ENCODE measurements at places on chromosomes 7 and 10.

- ATAC-seq: no peak
These were observed 21.8 kb upstream of the MRC1 start for GRCh38 chr10:17787087-17787961.

DNA sequence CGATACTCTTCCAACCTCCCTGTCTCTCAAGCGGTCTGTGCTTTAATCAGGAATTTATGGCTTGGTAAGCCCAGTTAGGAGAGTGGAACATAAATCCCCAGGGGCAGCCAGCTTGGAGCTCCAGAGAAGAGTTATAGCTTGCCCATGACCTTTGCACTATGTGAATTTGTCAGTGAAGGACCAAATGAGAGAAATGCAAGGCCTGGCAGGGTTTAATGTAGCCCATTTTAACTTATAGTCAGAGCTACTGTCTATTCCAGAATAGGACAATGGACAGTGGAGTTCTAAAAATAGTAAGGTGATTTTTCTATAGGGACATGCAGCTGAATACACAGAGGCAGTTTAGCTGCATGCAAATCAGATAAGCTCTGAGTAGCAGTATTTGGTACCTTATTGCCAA lies 142.6 kb upstream of the CAV2 start:
- ATAC-seq: no peak

DNA sequence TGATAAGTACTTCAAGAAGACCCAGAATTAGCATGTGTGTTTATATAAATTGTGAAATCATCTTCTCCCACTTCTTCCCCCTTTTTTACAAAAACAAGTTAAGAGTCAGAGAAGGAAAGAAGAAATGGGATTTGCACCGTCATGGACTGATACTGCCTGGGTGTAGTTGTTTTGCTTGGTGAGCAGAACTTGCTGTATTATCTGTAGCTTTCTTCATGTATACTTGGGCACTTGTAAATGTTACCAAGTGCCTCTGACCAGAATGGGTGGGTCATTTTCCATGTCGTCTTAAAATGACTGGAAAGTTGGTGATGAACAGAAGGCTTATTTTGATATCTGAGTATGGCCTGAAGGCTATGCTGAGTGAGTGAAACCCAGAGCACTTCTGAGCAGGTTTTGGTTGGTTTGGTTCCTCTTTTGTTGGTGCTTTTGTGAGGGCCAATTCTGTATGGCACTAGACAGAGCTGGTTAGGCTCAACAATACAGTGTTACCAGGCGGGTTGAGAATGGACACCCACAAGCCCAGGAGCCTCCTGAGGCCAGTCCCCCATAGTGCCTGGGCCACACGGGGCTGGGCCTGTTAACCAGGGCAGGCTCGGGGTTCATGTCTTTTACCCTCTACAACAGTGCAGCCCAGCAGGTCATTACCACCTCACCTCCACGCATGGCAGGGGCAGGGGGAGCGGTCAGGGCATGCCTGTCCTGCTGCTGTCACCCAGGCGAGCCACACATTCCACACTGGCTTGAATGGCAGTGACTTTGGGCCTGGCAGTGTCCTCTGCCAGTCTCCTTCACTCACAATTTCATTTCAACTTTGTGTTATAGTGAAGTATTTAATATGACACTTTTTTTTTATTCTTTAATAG lies 115.1 kb downstream of the CCNY start:
- peak; percentile 59 for ATAC-seq

GRCh38 chr7:112383671-112384417 lies 66.4 kb upstream of the IFRD1 start:
- no peak for ATAC-seq

GRCh38 chr10:123512901-123513775 lies 153.0 kb upstream of the GPR26 start:
- no peak for ATAC-seq

DNA sequence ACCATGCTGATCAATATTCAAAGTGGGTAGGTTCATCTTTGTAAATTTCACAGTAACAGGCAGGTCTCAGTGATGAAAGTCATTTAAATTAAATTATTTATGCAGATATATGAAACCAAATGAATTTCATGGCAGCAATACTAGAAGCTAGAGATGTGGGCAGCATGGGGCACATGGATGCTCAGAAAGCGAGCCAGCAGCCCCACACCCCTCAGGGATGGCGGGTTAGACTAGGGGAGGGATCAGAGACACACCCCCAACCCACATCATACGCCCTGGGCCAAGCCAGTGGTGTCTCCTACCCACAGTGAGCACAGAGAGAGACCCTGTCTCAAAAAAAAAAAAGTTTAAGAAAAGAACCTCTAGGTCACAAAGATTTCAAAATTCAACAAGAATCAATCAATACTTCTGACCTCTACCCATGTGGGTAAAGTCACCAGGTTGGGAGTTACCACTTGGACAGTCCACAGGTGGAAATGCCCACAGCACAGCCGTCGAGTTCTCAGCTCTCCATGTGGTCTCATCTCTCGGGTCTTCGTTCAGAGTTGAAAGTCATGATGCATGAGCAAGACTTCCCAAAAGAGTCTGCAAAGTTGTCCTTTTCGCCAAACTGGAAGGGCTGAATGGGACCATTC lies 79.3 kb upstream of the PPP2R2D start:
- no peak for ATAC-seq

DNA sequence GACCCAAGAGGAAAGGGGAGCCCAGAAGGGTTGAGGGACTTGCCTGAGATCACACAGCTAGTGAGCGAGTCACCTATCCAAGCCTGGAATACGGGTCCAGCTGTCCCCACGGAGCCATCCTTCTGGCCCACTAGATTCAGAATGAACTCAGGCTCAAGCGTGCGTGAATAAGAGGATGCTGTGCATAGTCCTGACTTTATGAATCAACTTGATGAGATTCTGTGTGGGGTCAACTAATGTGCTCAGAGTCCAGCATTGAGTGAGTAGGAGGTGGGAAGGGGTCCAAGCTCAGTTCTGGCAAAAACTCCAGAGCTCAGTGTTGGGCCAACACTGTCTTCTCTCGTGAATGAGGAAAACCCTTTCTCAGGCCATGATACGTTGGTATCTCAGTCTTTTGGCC lies 41.4 kb downstream of the CAMK1D start:
- ATAC-seq: no peak

- no peak for ATAC-seq
These were observed 87.9 kb downstream of the PAXIP1 start for GRCh38 chr7:154914996-154915380.

DNA sequence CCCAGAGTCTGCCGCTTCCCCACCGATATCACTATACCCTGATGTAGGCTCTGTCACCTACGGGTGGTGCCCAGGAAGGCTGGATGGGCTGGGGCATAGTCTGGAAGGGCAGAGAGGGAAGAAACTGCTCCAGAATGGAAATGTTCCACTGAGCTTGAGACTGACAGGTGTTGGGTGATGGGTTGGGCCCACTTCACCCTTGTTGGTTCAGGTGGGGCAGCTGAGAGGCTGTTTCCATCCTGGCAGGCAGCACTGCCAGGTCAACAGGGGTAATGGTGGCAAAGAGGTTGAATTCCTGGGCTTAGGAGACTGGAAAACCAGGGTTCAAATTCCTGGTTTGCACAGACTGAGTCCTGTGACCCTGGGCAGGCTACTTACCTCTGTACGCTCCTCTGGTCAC lies 28.5 kb upstream of the FRAT2 start:
- no peak for ATAC-seq

DNA sequence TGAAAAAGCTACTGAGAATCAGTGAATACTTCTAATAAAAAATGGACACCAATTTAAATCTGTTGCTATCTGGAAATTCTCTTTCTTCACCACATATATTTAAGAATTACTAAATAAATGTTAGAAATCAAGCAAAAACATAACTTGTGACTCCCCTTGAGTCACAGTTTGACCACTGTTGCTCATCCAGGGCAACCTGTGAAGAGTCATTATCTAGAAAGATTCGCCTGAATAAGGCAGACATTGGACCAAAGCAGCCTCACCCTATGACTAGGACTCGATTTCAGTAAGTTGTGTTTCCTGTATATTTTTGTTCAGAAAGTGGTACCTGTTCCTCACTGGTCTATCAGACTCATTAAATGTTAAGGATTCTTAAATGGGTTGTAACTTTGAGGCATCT lies 572.4 kb downstream of the ATRNL1 start:
- ATAC-seq: no peak

DNA sequence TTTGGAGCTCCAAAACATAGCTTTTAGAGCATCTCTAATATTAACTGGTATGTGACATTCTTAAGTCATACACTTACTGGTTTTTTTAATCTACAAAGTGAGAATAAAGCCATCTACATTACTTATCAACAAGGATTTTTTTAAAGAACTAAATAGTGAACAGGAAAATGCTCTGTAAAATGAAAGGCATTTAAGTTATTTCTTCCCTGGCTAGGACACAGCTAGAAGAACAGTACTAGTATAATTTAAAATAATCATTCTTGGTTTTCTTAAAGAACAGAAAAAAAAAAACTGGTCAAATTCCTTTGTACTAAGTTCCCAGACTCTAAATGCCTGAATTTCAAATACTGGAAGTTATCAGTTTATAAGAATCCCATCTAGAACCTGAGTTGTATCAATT lies 139.5 kb downstream of the SRPK2 start:
- ATAC-seq: no peak

DNA sequence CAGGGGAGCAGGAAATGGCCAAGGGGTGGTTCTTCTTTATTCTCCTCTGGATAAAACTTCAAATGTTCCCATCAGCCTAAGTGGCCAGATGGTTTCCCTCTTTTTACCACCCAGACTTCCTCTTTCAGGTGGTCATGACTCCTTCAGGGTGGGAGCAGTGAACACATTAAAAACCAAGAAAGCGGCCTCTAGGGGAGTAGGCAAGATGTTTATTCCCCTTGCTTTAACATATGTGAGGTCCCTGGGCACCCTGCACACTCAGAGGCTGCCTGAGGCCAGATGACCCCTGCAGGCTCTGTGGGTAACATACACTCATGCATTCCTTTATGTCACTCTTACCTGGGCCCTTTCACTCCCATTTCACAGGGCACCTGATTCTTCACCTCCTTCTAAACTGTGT lies 357.4 kb downstream of the ABCA13 start:
- ATAC-seq: no peak

DNA sequence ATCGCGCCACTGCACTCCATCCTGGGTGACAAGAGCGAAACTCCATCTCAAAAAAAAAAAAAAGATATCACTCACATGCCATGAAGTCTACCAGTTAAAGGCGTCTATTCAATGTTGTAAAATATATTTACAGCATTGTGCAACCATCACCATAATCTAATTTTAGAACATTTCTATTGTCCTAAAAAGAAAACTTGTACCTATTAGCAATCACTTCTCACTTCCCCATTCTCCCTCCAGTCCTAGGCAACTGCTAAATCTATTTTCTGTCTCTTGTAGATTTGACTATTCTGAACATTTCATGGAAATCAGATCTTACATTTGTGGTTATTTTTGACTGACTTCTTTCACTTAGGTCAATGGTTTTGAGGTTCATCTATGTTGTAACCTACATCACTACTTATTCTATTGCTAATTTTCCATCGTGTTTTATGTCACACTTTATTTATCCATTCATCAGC lies 25.2 kb upstream of the OTUD1 start:
- ATAC-seq: peak; percentile 37
